Fibroblast of skin of left biceps (primary cell): ENCODE measurements at places on chromosomes 3 and 15.

- DNase-seq, result no peak
These were observed 29.1 kb downstream of the SCG5 start for GRCh38 chr15:32670623-32671022.

GRCh38 chr3:41040256-41040655 is 159.0 kb upstream of the CTNNB1 start:
- DNase-seq, result no peak

GRCh38 chr3:86937306-86937791 is 53.6 kb downstream of the VGLL3 start:
- DNase-seq, result peak; percentile 98

- no peak for DNase-seq
These were observed 76.8 kb downstream of the CHCHD4 start for GRCh38 chr3:14047841-14048240.

GRCh38 chr3:172787746-172788145 is 37.2 kb downstream of the ECT2 start:
- no peak for DNase-seq

DNA sequence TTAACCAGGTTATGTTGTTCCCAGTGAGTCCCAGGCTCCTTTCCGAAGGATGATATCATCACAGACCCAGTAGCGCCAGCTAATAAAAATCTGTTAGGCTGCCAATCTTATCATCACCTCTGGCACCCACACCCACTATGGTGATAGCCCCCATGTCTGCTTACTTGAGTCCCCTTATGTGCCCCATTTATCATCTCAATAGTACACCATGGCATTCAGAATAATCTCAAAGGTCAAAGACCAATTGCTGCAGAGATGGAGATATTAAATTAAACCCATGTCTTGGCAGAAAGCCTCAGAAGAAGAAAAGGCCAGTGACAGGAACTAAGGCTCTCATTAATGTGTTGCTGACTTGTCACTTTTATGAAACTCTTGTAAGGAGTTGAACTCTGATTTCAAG is 32.8 kb downstream of the CPNE4 start:
- DNase-seq, result no peak

GRCh38 chr3:111667621-111668239 is 72.6 kb upstream of the ZBED2 start:
- DNase-seq, result no peak

GRCh38 chr3:128993461-128994172 is at the start of gene CFAP92:
CFAP92 (minus strand) TSS chr3:128994076; CDS start chr3:128993304, 772 bp downstream.
- DNase-seq, result peak; percentile 12

- DNase-seq, result no peak
These were observed 71.3 kb upstream of the UBE3A start for GRCh38 chr15:25510146-25510545.

DNA sequence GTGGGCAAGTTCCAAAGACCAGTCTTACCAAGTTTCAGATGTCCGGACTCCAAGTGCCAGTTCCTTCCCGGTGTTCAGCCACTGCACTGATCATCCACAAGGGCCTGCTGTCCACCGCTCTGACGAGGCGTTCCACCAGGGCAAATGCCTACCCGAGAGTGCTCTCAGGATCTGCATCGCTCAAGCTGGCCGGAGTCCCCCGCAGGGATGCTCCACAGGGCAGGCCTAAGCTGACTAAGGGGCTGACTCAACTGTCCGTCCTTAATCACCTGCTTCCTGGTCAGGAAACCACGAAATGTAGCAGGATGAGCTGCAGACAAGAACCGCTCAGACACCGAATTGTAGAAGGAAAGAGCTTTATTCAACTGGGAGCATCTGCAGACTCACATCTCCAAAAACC is 341.6 kb downstream of the KCNH8 start:
- DNase-seq, result no peak

GRCh38 chr15:57216288-57216687 is 160.0 kb upstream of the CGNL1 start:
- DNase-seq, result peak; percentile 61

- no peak for DNase-seq
These were observed 210.2 kb downstream of the THSD4 start for GRCh38 chr15:71325481-71325880.

DNA sequence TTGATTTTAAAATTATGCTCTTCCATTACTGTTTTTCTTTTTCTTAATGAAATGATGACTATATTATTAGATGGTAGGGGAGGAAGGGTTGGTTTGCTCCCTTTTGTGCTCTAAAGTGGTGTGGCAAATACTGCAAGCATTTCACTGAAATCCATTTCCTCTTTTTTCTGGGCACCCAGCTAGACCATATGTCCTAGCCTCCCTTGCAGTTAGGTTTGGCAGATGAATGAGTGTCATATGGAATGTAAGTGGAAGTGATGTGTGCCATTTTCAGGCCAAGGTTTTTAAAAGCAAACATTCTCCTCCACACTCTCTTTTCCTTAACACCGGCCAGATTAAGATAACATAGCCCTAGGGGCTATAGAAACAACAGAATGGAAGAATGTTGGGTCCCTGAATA is 363.0 kb downstream of the FGF12 start:
- no peak for DNase-seq

GRCh38 chr3:186187401-186188275 is 78.7 kb upstream of the ETV5 start:
- DNase-seq, result no peak

GRCh38 chr3:106126846-106127235 is 258.0 kb upstream of the CBLB start:
- no peak for DNase-seq

- DNase-seq, result no peak
These were observed 19.1 kb upstream of the CHST2 start for GRCh38 chr3:143100451-143100850.

DNA sequence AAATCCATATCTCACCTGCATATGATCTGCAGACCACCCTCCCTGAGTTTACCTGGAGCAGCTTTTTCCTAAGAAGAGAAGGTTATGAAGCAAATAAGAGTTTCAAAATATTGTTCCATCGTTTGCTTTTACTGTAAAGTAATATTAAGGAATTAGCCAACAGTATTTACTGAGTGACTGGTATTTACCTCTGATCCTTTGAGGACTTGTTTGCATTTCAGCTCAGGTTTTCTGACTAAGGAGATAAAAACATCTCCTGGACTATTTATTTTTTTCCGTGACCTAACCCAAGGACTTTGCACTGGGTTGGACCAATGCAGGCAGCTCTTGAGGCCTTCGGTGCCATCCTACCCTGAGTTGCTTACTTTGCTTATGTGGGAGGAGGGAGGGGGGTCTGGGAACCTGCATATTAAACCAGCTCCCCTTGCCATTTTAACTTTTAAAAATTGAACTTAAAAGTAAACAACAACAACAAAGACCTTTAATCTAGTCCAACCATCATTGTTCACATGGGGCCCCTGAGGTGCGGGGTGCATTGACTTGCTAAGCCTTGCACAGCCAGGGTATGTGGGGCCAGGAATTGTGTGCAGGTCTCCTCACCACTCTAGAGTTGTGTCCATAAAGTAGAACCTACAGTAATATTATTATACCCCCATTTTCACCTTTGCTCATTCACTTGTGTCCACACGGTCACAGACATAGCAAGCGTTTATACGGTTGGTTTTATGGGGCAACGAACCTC is 39.3 kb downstream of the TRAK1 start:
- no peak for DNase-seq

DNA sequence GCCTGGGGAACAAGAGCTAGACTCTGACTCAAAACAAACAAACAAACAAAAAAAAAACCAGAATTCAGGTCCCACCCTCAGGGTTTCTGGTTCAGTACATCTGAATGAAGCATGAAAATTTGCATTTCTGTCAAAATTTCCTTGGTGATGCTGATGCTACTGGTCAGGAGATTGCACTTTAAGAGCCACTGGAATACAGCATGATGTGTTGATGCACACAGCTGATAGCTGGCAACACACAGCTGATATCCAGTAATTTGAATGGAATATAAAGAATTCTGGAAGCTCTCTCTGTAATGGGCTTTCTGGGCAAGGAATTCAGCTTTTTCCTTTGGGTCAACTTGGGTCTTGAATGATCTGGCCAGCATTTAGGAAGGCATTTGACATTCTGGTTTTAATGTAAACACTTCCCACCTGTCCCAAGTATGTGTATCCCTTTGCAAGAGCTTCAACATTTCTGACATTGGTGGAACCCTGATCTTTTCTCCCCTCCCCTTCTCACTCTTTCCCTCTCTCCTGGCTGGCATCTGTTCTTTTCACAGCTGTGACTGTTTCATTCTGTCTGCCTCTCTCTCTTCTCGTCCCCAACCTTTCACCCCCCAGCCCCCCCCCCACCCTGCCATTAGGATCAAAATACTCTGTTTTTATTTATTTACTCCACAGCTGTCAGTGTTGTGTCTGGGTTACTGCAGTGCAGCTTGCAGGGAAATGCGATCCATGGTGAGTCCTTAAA is 189.5 kb downstream of the TPRG1 start:
- DNase-seq, result no peak

DNA sequence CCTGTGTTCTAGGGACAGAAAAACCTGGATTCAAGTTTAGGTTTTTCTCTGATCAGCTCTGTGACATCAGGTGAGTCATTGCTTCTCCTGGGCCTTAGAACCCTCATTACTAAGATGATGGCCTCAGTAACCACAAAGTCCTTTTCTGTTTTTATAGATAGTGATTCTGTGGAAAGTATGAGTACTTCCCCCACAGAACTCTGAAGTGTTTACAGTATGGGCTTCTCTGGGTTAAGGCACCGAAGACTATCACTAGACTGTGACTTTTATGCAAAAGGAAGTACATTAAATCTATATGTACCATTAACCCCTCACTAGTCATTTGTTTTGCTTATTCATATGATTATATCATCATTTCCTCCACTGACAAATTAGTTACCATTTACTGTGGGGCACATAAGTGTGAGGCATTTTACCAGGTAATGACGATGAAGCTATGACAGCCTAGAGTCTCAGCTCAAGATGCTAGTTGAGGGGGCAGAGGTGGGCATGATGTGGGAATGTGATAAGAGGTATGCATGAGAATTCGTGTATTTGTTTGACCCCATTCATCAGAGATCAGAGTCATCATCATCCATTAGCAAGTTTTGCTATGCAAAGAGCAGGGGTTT is 15.0 kb upstream of the RORA start:
- no peak for DNase-seq

DNA sequence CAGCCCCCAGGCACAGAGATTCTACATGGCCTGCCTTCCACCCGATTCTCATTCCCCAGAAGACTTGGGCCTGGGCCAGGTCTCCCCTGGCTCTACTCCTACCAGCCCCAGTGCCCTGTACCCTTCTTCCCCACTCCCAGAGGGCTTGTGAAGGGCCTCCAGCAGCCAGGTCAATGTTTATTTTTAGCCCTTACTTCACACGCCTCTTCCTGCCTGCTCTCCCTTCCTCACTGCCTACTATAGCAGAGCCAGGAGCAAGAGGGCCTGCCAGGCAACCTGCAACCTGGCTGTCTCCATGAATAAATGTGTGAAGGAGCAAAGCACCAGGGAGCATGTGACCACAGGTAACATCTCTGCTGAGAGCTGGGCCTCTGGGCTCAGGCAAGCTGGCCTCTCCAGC is 26.4 kb upstream of the APEH start:
- DNase-seq, result no peak
